ENCODE measurements at places on chromosomes 1 and 21. TPM values are rescaled to one million over a fixed set of nuclear protein-coding genes. Genes with fewer than 3 reads are reported as not detected.
A peak's percentile ranks its signal among the peaks of the same experiment; 100 is the strongest.

The LCE1F gene
- total RNA-seq: not detected

The ATP5PO gene
- 136 TPM for total RNA-seq

The KPRP gene
- total RNA-seq: not detected

The REN gene
- not detected for total RNA-seq

The PLA2G2A gene
- total RNA-seq: 8.3 TPM

The ZFP69 gene
- total RNA-seq: 6.7 TPM

The MCOLN2 gene
- total RNA-seq: 2.5 TPM

The CYP4A11 gene
- 0.16 TPM for total RNA-seq

The SLAMF8 gene
- 0.47 TPM for total RNA-seq

The KRTAP13-2 gene
- not detected for total RNA-seq

The VHLL gene
- 1.8 TPM for total RNA-seq

The SAMD11 gene
- 36.9 TPM for total RNA-seq

The MSH4 gene
- total RNA-seq: 5.5 TPM

The USH2A gene
- 1.6 TPM for total RNA-seq

The IFNLR1 gene
- 1.6 TPM for total RNA-seq

DNA sequence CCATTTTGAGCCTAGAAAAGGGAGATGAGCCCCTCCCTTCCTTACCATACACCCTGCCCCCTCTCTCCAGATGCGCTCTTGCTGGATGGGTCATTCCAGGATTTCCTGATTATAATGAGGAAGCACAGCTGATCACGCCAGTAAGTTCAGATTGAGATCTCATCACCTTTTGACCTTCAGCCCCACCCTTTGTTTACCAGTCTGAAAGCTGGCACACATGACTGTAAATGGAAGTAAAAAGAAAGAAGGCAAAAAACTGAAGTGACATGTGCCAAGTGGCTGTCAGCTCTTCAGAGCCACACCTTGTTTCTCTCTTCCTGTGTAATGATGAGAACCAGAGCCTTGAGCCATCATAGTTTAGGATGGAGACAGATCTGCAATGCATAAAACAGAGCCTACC lies 27.9 kb downstream of the S1PR1 start:
- no peak for DNase-seq

- DNase-seq: no peak
These were observed 1.3 kb downstream of the SV2A start for GRCh38 chr1:149916193-149916897.

DNA sequence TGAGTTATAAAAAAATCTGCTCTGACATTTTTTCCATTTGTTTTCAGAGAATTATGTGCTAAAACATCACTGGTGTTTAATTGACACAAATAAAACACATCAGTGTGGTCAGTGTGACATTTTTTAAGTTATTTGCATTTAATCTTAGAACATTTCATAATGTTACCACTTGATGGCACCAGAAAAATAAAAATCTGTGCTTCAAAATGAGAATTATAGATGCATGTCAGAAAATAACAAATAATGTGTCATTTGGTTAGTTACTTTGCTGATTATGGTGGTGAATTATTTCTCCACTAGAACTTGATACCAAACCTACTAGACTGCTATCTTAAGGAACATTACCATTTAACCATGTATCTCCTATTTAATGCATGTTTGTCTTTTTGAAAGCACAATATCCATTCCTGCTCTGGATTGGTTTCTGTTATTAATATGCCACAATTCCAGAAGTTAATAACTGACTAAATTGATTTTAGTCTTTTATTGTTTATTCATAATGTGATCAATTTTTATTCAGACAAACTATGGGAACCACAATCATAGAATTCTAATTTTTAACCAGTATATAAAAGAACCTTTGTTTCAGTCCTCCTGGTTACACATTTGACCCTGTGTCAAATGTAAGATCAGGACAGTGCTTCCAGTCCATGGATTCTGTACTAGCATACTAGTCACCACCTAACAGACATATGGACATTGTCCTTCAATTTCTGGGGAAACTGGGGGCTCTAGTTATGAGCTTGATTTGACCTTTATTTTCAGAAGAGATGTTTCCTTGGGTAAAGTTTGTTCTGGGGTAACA lies 81.0 kb downstream of the RPS6KC1 start:
- no peak for DNase-seq

GRCh38 chr1:207364614-207365013 lies 43.1 kb downstream of the CD55 start:
- DNase-seq: no peak

GRCh38 chr21:36516281-36516680 lies 36.4 kb upstream of the CLDN14 start:
- no peak for DNase-seq

DNA sequence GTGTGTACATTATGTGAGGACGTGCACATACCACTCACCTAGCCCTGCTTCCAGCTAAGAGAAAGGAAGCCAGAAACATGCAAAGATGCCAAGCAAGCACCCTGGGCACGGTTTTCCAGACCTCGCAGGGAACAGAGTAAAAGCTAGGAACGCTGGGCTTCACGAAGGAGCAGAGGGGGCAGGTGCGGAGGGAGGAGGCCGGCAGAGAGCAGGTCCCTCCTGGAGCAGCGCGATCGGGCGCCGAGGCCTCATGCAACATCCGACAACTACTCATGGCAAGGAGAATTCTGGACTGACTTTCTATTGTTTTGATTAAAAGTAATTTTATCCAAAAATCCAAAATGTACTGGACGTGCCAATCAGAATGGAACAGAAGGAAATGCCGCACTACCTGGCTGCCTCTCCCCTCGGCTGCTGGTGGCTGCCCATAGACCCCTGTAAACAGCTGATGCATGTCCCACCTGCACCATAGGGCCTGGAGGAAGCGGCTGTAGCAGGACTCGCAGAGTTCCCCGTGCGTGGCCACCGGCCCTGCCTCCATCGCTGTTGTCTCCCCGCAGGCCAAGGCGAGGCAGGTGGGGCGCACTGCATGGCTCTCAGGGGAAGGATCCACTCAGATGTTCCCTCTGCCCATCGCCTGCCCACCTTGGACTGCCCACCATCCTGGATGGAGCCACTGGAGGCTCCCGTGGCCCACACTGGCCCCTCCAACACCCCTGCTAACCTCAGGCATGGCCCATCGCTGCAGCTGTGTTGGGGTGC lies 93.5 kb downstream of the WDR4 start:
- DNase-seq: no peak

DNA sequence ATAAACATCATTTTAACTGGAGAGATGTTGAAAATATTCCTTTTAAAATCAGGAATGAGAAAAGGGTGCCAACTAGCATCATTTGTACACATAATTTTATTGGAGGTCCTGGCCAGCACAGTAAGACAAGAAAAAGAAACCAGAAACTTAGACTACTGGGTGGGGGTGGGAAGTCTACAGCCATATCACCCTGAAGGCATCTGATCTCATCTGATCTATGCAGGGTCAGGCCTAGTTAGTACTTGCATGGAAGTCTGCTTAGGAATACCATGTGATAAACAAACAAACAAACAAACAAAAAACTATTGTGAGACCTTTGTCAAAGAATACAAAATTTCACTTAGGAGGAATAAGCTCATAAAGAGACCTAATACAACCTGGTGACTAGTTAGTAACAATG lies 54.2 kb downstream of the EIF2B3 start:
- no peak for DNase-seq

DNA sequence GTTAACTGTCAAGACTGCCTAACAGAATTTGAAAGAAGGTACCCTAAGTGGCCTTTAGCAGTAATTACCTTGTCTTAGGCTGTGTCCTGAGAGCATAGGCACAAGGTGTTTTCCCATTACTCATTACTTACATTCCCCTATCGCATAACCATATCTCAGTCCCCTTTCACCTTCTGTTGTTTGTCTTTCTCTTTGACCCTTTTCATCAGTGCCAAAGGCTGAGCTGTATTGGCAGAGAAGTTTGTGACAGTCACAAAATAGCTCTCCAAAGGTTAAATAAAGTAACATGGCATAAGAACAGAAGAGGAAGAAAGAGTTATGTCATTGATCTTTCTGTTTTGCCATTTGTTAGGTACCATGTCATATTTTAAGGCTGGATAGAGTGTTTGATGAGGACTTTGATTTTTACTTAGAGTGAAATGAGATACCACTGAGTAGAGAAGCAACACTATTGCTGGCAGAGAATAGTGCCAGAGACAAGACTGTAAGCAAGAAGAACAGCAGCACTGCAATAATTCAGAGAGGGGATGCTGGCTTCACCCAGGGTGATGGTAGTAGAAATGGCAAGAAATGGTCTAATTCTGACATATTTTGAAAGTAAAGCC lies 497.8 kb downstream of the TTLL7 start:
- no peak for DNase-seq

GRCh38 chr1:21631944-21632887 lies 36.9 kb downstream of the RAP1GAP start:
- no peak for DNase-seq

GRCh38 chr1:221886743-221887414 lies 145.0 kb upstream of the DUSP10 start:
- DNase-seq: peak; percentile 20

DNA sequence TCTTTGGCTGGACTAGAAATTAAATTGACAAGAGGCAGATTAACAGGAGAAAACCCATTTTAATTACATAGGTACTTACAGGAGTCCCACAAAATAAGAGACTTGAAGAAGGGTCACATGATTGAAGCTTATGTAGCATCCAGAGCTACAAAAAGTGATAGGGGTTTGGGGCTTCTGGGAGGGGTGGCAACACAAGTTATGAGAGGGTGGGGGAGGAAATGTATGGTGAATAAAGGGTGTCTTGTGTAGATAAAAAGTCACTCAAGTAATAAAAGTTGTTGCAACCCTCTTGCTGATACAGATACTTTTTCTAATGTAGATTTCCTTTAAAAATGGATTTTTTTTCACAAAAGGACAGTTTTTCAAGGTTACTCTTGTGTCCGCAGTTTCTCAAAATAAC lies 24.0 kb downstream of the USP25 start:
- DNase-seq: no peak

DNA sequence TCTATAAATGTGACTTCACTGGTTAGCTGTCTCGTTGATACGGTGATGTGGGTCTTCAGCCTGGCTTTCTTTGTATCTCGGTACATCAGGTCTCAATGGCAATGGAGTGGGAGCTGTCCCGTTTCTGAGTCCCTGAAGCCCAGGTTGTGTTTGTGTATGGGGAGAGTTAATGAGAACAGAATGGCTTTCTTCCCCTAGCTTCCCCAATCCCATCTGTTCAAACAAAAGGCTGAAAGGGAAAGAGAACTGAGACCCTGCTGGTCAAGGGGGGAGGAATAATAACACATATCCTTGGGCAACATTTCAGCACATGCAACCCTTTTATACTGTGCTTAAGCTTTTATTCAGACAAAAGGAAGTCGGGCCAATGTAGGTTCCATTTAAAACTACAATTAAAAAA lies 28.4 kb upstream of the CASQ2 start:
- no peak for DNase-seq

DNA sequence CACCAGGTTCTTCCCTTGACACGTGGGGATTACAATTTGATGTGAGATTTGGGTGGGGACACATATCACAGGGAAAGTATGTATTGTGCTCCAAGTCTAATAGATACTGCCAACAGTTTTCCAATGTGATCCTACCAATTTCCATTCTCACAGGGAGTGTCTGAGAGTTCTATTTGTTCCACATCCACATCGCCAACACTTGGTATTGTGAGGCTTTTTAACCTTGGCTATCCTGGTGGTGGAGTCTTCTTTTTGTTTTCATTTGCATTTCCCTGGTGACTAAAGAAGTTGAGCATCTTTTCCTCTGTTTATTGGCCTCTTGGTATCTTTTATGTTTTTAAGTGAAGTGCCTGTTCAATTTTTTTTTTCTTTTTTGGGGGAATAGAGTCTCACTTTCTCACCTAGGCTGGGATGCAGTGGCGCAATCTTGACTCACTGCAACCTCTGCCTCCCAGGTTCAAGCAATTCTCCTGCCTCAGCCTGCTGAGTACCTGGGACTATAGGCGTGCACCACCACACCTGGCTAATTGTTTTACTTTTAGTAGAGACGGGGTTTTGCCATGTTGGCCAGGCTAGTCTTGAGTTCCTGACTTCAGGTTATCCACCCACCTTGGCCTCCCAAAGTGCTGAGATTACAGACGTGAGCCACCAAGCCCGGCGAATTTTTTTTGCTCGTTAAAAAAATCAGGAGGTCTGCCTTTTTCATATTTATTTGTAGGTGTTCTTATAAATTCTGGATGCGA lies 15.9 kb upstream of the PADI1 start:
- no peak for DNase-seq

GRCh38 chr1:101357444-101357986 lies 120.7 kb downstream of the S1PR1 start:
- peak; percentile 78 for DNase-seq

GRCh38 chr1:199084293-199084692 lies 445.5 kb downstream of the PTPRC start:
- DNase-seq: no peak

- no peak for DNase-seq
These were observed 334 bp upstream of the SARS1 start for GRCh38 chr1:109213345-109213823.

DNA sequence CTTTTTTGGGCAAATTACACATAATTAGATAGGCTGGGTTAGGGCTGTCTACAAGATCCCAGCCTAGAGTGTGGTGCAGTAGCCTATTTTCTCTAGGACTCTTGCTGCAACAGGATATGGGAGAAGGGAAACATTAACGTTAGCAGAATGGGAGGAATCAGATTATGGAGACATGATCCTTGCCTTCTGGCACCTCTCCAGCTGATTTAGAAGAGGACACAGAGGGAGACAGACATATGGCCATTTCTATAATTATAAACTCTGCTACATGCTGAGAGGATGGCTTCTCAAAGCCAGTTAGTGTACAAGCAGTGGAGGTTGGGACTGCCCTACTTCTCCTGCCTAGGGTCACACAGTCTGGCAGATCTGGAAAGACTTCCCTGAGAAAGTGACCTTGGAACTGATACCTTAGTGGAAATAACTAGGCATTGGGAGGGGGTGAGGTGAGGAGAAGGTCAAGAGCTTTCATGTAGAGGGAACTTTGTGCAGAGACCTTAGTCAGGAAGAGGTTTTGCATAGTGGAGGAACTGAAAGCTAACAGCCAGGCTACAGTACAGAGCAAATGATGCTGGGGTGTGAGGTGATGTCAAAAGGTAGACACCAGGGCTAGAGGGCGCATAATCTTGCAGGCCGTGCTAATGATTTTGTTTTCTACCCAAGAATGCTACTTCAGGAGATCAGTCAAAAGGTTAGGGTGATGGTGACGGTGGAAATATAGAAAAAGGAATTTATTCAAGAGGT lies 1.2 kb upstream of the CD1D start:
- no peak for DNase-seq

GRCh38 chr1:156295391-156295947 lies at the start of gene GLMP:
GLMP (minus strand) TSS chr1:156295679; CDS start chr1:156295645, 34 bp downstream.
- DNase-seq: peak; percentile 82

- no peak for DNase-seq
These were observed 7.4 kb downstream of the RABGAP1L start for GRCh38 chr1:174166530-174167264.

DNA sequence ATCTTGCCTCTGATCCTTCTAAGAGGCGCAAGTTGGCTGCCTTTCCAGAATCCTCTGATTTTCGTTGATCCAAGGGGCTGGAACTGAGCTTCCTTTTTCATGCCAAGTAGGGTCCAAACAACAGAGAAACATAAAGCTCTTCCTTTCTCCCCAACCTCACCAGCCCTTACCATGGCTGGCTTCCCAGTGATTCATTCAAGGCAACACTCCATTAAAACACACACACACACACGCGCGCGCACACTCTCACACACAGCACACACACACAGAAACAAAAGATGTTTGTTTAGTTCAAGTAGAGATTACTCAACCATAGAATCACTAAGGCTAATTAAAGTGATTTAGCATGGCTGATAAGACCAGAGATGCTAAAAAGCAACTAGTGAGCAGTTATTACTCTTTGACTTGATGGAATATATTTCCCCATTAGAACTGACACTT lies 13.0 kb upstream of the GUCA2A start:
- no peak for DNase-seq

Measured in testis (tissue), 5 donors.